ENCODE measurements at places on chromosomes 1 and 21. TPM values are rescaled to one million over a fixed set of nuclear protein-coding genes. Genes with fewer than 3 reads are reported as not detected.

Gene C1orf210
- 67.4 TPM for total RNA-seq

Gene GCSAML
- 0.48 TPM for total RNA-seq

Gene MLLT11
- total RNA-seq: 0.42 TPM

Gene KCNA3
- 0.93 TPM for total RNA-seq

Gene TMPRSS15
- total RNA-seq: not detected

Gene CACHD1
- total RNA-seq: 1.5 TPM

Gene NPL
- 8.5 TPM for total RNA-seq

Gene CD84
- total RNA-seq: 1.3 TPM

Gene CFAP141
- total RNA-seq: not detected

Data from colonic mucosa (tissue), 4 donors.